ENCODE measurements at places on chromosomes 5 and 9.

GRCh38 chr5:146098047-146098446, 7.3 kb downstream of the PLAC8L1 start:
- no peak for DNase-seq

GRCh38 chr9:103867886-103868285, 226.2 kb upstream of the SMC2 start:
- DNase-seq = no peak

GRCh38 chr5:112434641-112435040, 15.6 kb upstream of the EPB41L4A start:
- no peak for DNase-seq

- DNase-seq = no peak
Observed at GRCh38 chr5:172679628-172680212, 38.7 kb downstream of the NEURL1B start.

GRCh38 chr5:9733486-9733885, 103.3 kb upstream of the TAS2R1 start:
- DNase-seq = no peak

DNA sequence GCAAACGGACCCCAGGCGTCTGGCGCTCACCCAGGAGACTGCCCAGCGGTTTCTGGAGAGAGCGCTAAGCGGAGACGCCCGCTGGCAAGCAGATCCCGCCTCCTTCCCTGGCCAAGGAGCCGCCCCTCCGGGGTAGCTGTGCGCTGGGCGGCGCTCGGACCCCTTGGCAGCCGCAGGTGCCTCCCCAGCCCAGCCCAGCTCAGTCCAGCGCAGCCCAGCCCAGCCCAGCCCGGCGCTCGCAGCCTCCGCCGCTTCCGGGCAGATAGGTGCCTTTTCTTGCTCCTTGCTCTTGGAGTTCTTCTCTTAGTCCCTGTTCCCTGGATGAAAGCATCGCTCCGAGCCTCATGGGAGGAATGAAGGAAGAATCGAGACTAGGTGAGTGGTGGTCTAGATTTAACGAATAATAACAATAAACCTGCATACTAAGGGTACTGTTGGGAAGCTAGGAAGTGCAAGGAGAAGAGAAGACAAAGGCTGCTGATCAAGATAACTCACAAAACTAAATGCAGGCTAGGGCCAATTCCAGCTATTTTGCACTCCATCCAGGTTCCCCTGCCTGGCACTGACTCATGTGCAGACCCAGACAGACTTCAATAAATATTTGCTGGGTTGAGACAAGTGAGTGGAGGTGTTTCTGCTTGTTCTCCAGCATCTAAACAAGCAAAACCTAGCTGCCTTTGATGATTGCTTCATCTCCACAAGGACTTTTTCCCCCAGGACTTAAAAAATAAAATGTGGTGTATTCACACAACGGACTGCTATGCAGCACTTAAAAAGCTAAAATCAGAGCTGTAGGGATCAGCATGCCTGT, at the start of gene STK32A:
Gene STK32A (plus strand): TSS at position 202 of the 811 bp plus-strand sequence. CDS start 4,609 bp downstream, outside the sequence.
- DNase-seq = no peak

DNA sequence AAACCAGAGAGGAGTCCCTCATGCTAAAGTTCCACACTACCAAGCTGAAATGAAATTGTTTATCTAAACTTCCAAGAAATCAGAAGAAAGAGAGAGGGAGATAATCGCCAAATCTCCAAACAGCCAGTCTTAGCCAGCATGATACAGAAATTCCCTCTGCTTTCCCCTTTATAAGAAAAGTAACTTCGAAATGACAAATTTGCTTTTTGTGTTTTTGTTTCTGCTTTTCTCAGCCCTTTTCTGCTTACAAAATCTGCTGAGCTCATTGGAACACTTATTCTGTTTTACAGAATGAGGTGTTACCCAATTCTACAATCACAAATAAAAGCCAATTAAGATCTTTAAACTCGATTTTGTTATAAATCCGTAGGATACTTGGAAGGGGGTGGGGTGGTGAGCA, 72.9 kb downstream of the SFXN1 start:
- no peak for DNase-seq

DNA sequence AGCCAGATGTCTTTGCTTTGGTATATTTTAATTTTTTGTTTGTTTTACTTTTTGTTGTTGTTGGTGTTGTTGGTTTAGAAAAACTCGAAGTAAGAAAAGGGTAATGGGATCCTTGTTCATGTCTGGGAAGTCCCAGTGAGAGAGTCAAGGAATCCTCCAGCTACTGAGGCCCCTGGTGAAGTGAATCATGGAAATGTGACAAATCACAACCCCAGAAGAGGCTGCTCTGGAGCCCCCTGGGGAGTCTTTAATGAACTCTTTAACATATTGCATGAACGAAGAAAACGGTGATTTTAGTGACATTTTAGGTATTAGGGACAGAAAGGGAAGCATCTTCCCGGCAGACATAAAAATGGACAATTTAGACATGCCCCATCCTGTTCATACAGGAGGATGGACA, 41.3 kb downstream of the TMEM174 start:
- DNase-seq = no peak

DNA sequence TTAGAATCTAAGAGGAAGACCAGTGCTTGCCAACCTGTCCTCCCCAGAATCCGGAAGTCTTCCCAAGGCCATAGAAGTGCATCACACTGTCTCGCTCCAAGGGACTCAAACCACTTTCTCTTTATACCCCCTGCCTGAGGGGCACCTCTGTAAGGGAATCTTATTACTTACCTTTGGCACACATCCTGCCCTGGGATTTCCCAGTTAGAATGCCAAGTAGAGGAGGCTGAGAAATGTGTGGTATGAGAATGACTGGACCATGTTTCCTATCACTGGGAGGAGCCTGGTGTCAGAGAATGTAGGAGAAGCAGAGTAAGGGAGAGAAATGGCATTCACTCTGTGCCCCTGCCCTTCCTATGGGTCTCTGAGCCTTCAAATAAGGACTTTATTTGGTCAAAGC, 85.8 kb downstream of the AOPEP start:
- DNase-seq = no peak

DNA sequence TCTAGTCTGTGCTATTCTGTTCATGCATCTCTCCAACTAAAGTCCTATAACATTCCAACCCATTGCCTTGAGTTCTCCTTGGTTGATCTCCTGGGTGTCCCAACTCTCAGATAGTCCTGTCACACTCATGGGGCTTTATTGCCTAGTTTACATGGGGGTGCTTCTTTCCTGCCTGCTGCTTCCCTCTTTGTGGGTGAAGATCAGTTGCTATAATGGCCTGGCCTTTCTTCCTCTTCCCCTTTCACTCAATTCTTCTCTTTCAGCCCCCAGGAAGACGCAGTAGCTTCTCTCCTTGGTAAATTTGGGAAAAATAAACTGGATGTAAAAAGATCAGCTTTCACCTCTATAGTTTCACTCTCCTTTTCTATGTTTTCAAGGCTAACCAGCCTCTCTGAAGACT, 66.5 kb downstream of the PTCD2 start:
- DNase-seq = no peak

DNA sequence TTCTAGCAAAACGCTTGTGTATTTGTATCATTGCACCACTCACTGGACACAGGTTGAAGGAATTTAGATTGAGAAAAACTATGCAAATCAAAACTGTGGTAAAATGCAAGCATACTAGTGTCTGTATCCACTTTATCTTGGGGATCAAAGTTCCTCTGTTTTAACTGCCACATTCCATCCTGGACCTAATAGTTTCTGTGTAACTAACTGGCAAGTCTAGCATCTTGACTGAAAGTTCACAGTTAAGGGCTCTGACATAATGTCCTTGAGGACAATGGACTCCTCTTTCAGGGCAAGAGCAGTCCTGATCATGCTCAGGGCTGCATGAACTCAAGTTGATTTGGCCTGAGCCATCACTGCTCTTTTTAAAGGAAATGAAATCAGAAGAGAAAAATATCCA, 30.7 kb downstream of the NFIB start:
- DNase-seq = no peak

DNA sequence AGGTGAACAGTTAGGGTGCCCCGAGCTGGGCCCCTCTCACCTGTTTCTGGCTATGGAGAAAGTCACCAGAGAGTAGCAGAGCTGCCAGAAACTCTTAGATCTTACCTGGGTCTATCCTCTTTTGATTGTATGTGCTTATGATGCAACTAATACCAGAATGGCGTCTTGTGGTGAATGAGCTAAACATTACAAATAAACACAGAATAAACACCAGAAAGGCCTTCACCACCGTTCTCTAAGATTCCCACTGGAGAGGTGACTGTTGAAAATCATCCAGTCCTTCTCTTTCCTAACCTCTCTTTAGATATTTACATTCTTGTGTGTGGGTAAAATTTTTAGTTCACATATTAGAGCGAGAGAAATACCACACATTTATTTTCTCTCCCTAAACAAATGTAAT, 241.7 kb upstream of the GAS1 start:
- DNase-seq = no peak

DNA sequence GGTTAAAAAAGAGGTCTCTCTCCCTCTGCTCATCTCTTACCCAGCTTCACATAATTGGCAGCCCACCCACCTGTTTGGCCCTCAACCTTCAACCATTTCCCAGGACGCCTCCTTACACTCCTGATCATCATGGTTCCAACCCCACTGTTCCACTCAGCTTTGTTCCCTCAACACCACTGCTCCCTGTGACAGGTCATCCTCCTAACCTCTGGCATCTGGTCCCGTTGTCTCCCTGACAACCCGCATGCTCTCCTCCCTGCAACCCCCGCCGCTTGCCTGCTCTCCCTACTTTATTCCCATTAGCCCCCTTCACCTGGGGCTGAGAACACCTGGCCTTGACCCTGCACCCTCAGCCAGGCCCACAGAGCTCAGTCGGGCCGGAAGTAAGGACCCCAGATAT, 12.9 kb downstream of the PCDHGC5 start:
- DNase-seq = no peak

- DNase-seq = no peak
Observed at GRCh38 chr5:72871366-72872024, 55.0 kb downstream of the TNPO1 start.

DNA sequence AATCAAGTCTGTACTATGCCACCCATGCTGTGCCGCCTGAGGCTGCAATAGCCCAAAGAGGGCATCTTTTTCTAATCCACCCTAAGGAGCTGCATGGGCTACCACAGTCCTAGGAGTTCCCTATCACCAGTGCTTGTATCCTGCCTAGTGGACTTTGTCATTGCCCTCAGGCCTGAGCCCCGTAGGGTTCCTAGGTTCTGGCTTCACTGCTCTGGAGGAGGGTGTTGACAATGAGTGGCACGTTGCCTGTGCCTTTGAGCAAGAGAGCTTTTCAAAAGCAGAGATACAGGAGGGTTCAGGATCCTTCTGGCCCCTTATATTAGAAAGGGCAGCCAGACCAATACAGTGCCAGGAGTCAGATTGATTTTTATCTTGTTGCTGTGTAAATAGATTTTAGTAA, 93.0 kb downstream of the PRDM6 start:
- DNase-seq = no peak

DNA sequence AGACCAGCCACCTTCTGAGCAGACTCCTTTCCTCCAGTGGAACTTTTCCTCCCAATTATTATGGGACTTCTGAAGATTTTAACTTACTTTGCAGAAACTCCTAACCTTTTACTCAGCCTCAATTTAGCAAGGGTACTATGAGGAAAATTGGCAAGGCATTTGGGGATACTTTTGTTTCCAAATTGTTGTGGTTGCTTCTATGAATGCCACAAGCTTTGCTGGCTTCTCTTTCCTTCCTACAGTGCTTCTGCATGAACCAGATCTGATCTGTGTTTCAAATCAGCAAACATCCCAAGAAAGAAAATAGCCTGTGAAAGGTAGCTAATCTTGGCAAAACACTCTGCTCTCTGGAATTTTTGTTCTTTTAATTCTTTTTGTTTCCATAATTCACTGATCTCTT, 57.3 kb upstream of the TAF11L2 start:
- no peak for DNase-seq

- DNase-seq = no peak
Observed at GRCh38 chr9:13274886-13275641, 4.4 kb downstream of the MPDZ start.

- DNase-seq = no peak
Observed at GRCh38 chr5:107253246-107253645, 417.5 kb downstream of the EFNA5 start.

GRCh38 chr5:179806250-179807048, at the start of gene MGAT4B:
MGAT4B (minus strand) TSS chr5:179806866; CDS start chr5:179806583, 283 bp downstream.
- DNase-seq = no peak

DNA sequence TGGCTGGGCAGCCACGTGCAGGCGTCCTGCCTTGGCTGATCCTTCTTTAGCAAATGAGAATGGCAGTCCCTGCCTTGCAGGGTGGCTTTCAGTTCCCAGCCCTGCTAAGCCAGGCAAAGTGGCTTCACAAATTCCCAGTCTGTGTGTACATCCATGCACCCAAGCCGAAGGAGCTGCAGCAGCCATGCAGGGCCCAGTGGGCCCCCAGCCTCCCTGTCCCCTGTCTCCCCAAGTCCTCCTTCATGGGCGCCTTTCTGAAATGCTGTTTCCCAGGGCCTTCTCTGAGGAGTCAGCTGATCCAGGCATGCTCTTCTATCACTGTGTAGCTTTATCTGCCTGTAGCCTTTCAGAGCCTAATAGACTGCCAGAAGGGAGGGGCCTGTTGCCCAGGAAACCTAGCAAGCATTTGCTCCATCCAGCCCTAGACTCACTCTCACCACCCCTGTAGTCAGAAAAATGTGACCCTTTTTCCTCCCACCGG, 47.4 kb upstream of the SHC3 start:
- no peak for DNase-seq

- DNase-seq = no peak
Observed at GRCh38 chr5:3004361-3005080, 253.0 kb upstream of the IRX2 start.

DNA sequence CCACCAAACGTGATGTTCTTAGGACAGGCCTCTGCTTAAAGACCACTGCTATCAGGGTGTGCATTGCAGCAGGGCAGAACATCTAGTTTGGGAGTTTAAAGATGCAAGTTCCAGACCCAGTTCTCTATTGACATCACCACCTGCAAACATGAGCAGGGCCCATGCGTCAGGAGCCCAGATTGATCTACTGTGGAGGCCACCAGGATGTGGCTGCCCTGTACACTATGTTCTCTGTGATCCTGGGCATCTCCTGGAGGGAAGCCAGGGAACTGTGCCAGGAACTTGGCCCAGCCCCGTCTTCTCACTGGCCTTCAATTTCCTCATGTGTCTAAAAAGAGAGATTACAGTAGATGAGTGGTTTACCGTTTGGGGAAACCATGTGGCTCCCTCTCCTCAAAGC, 87.1 kb downstream of the PDE6A start:
- DNase-seq = no peak

GRCh38 chr9:131216806-131217205, 59.5 kb downstream of the FAM78A start:
- no peak for DNase-seq

DNA sequence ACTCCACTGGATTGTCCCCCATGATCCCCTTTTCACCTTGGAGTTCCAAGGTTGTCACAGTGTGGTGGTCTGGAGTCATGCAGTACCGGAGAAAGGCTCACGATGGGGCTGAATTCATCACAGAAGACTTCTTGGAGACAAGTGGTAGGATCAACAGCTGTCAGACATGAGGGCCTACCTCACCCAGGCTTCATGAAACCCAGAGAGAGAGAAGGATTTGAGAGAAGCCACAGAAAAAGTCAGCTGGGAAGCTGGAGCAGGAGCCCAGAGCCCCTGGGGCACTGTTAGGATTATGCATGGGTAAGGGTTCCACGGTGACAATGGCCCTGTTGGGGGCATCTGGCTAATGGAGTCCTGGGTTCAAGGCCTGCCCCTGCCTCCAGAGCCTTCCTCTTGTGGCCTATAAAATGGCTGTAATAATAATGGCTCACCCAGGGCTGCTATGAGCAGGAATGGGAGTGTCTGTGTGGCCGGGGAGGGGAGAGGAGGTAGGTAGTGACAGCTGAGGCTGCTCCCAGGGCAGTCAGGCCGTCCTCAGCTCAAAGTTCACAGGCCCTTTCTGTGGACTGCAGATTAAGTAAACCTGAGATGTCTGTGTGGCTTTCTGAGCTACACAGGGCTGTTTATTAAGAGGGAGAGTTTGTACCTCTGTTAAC, 910 bp downstream of the TRIM14 start:
- DNase-seq = no peak

All from stimulated activated CD4-positive, alpha-beta T cell treated with anti-CD3 and anti-CD28 coated beads, Interleukin-1b, Interleukin-23, amount 100 ng/mL, for 1 hour (primary cell).